ENCODE measurements at places on chromosomes 16 and 17.
A peak's percentile ranks its signal among the peaks of the same experiment; 100 is the strongest.

GRCh38 chr17:39181303-39181702, 15.3 kb upstream of the ARL5C start:
- DNase-seq, result no peak

DNA sequence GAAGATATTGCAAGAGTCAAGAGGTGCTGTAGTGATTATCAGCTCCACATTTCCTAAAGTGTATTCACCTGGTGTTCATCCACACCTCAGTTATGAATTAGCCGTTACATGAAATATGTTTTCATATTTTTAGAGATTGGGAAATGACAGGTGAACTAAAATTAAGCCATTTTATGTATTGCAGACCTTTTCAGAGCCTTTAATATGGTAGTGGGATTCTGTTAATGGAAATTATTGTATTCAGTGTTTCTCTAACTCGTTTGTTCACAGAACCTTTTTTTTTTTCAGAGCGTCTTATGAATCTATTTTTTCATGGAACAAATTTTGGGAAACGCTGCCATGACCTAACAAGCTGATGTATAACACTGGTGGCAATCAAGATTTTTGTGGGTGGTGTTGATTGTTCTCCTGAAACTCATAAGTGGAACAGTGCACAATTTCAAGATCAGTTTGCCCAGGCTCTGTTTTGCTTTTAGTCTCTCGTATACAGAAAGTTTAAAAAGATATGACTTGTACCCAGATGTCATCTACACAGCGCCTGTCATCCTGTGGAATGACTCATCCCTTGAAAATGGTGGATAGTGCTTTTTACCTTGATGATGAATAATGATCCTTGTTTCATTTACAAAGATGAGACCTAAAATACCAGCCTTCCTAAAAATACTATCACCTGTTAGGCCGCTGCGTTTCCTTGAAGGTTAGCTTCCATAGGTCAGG, 88.8 kb downstream of the ARHGAP44 start:
- no peak for DNase-seq

DNA sequence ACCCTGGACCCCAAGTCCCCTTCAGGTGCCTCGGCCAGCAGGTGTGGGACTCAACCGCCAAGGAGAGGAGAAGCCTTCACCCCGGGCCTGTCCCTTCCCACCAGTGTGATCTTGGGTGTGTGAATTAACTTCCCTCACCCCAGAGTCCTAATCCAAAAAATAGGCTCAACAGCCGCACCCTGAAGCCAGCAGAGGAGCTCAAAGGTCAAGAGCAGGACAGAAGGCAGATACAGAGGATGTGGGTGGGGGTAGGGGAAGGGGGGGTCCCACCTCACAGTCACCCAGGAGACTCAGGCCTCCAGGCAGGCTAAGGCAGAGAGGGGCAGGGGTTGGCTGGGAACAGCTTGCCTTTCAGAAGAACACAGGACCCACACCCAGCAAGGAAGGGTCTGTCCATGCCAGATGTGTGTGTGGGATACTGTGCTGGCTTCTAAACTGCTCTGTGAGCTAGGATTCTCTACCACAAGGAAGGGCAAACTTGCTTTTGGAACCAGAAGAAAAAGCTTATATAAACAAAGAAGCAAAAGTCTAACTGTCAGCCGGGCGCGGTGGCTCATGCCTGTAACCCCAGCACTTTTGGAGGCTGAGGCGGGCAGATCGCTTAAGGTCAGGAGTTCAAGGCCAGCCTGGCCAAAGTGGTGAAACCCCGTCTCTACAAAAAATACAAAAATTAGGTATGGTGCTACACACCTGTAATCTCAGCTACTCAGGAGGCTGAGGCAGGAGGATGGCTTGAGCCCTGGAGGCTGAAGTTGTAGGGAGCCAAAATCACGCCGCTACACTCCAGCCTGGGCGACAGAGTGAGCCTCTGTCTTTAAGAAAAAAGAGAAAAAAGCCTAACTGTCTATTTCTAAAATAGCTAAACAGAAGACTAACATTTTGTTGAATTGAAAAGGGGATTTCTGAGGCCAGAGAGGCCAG, 4.6 kb downstream of the PIEZO1 start:
- no peak for DNase-seq

DNA sequence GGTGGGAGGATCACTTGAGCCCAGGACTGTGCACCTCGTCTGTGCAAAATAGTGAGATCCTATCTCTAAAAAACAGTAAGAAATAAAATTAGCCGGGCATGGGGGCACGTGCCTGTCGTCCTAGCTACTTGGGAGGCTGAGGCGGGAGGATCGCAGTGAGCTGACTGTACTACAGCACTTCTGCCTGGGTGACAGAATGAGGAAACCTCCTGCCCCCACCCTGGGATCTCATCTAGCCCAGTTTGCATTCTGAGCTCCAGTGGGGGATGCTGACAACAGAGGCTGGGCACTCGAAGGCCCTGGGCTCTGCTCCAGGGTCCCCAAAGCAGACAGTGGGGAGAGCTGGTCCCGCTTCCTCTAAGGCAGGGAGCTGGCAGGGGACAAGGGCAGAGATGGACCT, 7.1 kb downstream of the NAGPA start:
- no peak for DNase-seq

DNA sequence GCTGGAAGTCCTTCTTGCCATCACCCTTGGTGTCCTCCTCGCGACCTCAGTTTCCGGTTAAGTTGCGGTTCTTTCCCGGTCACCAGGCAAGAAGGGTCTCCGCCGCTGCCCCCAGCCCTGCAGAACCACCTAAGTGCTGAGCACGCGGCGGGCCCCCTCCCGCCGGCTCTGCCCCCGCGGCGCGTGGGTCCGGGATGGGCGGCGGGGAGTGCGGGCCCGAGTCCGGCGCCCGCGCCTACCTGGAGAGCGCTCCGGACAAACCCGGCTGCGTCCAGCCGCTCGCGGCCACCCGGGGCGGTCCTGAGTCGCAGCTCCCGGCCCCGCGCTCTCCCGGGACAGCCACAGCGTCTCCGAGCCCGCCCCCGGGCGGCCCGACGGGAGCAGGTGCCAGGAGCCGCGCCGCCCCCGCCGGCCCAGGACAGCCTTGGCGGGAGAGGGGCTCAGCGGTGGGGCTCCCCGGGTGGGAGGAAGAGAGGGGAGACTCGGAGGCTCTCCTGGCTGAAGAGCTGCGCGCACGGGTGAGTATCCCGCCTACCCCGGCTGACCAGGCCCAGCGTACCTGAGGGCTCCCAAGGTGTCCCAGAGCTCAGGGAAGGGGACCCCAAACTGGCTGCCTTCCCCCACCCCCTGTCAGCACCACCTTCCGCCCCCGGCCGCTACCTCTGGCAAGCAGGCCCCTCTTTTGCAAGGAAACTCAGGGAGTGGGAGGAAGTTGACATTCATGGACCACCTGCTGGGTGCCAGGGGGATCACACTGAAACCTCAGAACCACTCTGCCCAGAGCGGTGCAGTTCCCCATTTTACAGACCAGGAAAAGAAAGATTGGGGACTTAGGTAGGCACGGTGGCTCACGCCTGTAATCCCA, 22.2 kb upstream of the C17orf113 start:
- no peak for DNase-seq

DNA sequence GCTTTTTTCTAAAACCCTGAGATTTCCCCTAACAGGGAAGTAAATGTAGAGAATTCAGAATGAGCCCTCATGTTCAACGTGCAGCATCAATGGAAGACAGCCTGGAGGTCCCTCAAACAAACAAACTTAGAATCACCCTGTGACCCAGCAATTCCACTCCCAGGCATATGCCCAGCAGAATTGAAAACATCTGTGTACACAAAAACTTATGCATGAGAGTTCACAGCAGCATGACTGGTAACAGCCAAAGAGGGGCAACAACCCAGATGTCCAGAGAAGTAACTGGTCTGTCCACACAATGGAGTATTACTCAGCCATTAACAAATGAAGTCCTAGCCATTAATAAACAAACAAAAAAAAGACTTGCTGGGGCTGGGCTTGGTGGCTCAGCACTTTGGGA, 252.7 kb downstream of the PARN start:
- peak; percentile 21 for DNase-seq

DNA sequence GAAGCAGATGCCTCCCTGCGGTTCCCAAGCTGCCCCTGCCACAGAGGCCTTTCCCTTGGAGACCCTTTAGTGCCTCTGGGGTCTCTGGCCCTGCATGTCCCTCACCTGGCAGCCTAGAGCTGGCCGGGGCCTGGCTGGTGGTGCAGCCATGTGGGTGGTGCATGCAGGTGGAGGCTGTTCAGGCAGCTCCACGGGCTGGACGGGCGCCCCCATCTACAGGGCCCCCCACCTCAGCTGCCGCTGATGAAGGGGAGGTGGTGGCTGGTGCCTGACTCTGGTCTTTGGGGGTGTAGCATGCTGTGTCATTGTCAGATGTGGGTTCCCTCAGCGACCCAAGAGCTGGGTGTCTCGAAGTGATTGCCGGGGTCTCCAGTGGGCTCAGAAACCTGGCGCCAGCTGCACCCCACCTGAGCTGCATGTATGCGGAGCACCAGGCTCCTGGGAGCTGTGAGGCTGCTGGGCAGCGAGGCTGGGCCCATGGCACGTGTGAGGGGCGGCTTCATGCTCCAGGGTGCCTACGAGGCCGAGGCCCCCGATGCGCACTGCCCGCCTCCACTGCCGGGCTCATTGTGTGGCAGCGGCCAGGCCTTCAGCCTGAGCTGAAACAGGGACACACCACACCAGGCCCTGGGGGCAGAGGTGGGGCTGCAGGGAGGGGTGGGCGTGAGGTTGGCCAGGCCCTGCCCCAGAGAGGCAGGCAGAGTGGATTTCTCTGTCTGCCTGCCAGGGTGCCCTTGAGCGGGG, 57.0 kb downstream of the BAIAP2 start:
- no peak for DNase-seq

GRCh38 chr17:68701046-68701445, 99.9 kb upstream of the FAM20A start:
- DNase-seq, result peak; percentile 49

GRCh38 chr17:40224718-40225550, 5.8 kb downstream of the WIPF2 start:
- peak; percentile 86 for DNase-seq

DNA sequence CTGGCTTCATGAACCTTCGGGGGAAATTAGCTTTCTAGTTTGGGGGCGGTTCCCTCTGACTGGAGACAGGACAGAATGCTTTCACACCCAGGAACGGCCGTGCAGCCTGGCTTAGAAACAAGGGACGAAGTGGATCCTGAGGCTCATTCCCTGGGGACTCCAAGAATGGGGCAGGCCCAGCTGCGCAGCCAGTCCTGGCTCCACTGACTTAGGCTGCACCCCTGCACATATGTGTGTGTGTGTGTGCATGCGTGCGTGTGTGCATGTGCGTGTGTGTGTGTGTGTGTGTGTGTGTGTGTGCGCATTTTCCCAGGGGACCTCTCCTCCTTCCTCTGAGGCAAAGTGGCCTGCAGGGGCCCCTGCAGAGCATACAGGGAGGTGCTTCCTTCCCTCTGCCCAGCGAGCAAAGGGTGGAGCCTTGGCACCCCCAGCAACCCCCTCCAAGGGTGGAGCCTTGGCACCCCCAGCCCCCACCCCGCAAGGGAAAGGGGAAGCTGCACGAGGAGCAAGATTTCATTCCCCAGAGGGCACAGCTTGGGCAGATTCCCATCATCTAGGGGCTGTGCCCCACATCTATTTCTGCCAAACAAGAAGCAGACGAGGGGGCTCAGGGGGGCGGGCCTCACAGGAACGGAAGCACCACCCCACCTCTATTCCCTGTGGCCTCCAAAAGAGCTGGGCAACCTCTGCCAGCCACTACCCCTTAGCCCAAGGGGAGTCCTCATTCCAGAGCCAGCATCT, 97.6 kb upstream of the CBX4 start:
- DNase-seq, result no peak

- peak; percentile 40 for DNase-seq
Observed at GRCh38 chr17:83099570-83100181, 20.3 kb downstream of the METRNL start.

GRCh38 chr16:85248857-85249256, 136.6 kb upstream of the CIBAR2 start:
- DNase-seq, result no peak

GRCh38 chr17:82242977-82243647, 14.3 kb downstream of the SLC16A3 start:
- peak; percentile 70 for DNase-seq

GRCh38 chr17:59796138-59796537, 88.7 kb downstream of the VMP1 start:
- DNase-seq, result no peak

- DNase-seq, result no peak
Observed at GRCh38 chr17:80289616-80290015, 29.0 kb downstream of the RNF213 start.

Measured in astrocyte (in vitro differentiated cells and primary cell).